ENCODE measurements at places on chromosomes 13 and 19. TPM values are rescaled to one million over a fixed set of nuclear protein-coding genes. Genes with fewer than 3 reads are reported as not detected.

AMER2 gene
- polyA plus RNA-seq = not detected

IGFL2 gene
- not detected for polyA plus RNA-seq

ZNF470 gene
- 0.81 TPM for polyA plus RNA-seq

TNNI3 gene
- 1.2 TPM for polyA plus RNA-seq

CEACAM7 gene
- not detected for polyA plus RNA-seq

PRR22 gene
- polyA plus RNA-seq = 0.15 TPM

PSG4 gene
- polyA plus RNA-seq = not detected

ABHD17A gene
- polyA plus RNA-seq = 96.1 TPM

ATP1A3 gene
- polyA plus RNA-seq = not detected

ATXN8OS gene
- not detected for polyA plus RNA-seq

PIK3R2 gene
- polyA plus RNA-seq = 2.0 TPM

RAB3A gene
- 8.7 TPM for polyA plus RNA-seq

CD70 gene
- polyA plus RNA-seq = 0.12 TPM

IGSF23 gene
- polyA plus RNA-seq = 0.23 TPM

C19orf85 gene
- polyA plus RNA-seq = not detected

SLC25A41 gene
- polyA plus RNA-seq = not detected

ZNF460 gene
- polyA plus RNA-seq = 1.5 TPM

CAMSAP3 gene
- not detected for polyA plus RNA-seq

FFAR3 gene
- polyA plus RNA-seq = 1.2 TPM

DMKN gene
- not detected for polyA plus RNA-seq

SPRED3 gene
- not detected for polyA plus RNA-seq

AP1M2 gene
- polyA plus RNA-seq = 0.19 TPM

MYH14 gene
- not detected for polyA plus RNA-seq

PCDH8 gene
- polyA plus RNA-seq = not detected

RFPL4AL1 gene
- not detected for polyA plus RNA-seq

GARIN5A gene
- not detected for polyA plus RNA-seq

LGI4 gene
- 0.59 TPM for polyA plus RNA-seq
